ENCODE measurements at places on chromosomes 6 and 20.

GRCh38 chr6:126534401-126534800, 194.5 kb downstream of the CENPW start:
- DNase-seq: no peak

GRCh38 chr6:55445648-55446204, 118.5 kb downstream of the GFRAL start:
- no peak for DNase-seq

GRCh38 chr6:145257704-145258103, 477.6 kb downstream of the EPM2A start:
- no peak for DNase-seq

GRCh38 chr6:81813305-81813704, 60.8 kb upstream of the TENT5A start:
- no peak for DNase-seq

GRCh38 chr6:140372064-140372463, 997.6 kb upstream of the CITED2 start:
- DNase-seq: no peak

DNA sequence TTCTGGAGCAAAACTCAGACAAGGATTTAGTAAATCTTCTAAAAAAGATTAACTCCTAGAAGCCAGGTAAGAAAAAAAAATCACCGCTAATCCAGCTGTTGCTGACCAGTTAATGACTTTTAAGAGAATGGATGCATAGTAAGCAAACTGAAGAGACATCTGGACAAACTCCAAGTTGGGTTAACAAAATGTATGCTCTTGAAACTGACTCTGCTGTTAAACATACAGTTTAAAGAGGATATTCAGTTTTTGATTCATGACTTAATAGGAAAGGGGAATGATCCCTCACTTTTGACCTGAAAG, 70.4 kb downstream of the PLAGL1 start:
- no peak for DNase-seq

DNA sequence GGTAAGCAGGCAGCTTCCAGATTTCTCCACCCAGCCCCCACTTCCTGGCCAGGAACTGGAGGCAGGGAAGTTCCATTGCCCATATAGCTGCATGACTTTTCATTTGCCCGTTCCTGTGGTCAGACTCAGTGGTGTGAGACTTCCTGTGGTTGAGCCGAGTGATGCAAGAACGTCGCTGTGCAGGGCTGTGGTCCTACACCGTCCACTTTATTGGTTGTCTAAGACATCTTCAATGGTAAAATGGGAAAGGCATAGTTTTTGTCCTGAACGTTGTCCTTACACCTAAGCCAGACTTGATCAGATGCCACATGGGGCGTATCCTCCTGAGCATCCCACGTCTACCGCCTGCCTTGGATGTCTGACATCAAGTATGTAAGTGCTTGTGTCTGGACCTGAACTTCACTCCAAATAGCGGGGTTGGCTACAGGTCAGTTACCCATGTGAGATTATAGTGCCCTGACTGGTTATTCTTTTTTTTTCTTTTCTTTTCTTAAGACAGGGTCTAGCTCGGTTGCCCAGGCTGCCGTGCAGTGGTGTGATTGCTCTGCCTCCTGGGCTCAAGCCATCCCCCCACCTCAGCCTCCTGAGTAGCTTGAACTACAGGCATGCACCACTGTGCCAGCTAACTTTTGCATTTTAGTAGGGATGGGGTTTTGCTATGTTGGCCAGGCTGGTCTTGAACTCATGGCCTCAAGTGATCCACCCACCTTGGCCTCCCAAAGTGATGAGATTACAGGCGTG, 25.9 kb upstream of the GTSF1L start:
- peak; percentile 57 for DNase-seq

DNA sequence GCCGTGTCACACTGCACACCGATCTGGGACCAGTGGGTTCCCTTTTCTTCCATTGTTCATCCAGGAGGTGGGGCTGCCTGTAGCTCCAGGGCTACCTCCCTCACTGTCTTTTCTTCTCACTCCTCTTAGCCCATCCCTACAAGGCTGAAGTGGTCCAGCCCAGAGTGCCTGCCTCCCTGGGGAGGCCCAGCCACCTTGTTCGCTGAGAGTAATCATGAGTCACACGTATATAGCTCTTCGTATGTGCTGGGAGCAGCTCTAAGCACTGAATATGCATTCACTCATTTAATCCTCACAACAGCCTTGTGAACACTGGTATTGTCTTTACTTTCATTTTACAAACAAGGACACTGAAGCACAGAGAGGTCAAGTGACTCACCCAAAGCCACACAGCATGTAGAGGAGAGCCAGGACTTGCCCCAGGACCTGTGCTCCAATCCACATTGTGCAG, 14.7 kb upstream of the CCDC167 start:
- DNase-seq: no peak

GRCh38 chr6:15061180-15061641, 184.7 kb upstream of the JARID2 start:
- no peak for DNase-seq

DNA sequence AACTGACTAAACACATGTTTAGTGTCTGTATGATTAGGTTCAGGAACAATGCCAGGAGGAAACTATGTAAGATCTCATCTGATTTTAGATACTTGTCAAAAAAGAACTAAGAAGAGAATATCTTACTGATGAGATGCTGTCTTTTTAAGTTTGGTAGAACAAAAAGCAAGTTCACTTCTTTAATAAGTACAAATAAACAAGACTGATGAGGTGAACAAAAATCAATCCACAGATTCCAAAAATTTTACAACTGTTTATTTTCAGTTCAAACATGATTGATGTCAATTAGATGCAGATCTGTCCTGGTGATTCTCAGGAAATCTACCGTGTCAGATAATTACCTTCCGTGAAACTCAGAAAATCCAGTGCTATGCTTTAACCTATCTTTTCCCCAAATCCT, 24.9 kb downstream of the EPHA7 start:
- no peak for DNase-seq

DNA sequence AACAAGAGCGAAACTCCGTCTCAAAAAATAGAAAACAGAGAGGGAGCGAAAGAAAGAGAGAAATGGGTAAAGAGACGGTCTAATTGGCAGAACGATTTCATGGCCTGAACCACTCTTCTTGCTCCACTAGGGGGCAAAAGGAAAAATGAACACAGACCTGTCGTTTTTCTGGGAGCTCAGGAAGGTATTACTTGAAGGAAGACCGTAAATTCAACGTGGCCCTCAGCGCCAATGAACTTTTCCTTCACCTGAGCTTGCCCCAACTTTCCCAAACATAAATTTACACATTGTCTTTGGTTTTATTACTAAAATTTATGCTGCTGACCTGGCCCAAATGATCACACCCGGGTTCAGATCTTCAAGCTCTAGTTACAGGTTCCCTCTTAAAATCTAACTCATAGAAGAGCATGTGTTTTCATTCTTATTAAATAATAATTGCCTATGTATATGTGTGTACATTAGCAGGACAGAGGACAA, 67.3 kb downstream of the ATP9A start:
- DNase-seq: no peak

DNA sequence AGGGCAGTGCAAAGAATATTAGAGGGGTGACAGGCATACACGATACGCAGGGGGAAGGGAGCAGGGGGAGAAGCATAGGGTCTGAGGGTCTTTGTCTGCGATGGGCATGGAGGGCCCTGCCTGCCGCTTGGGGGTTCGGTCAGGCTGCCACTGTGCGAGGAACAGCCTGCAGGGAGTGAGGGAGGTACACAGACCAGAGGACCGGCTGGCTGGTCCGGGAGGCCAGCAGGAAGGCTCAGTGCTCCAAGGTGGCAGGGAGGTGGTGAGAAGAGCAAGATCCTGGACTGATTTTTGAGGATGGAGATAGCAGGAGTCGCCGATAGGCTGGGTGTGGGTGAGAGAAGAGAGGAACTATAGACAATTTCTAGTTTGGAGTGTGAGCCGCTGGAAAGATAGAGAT, 338.4 kb downstream of the ZFAND3 start:
- no peak for DNase-seq

DNA sequence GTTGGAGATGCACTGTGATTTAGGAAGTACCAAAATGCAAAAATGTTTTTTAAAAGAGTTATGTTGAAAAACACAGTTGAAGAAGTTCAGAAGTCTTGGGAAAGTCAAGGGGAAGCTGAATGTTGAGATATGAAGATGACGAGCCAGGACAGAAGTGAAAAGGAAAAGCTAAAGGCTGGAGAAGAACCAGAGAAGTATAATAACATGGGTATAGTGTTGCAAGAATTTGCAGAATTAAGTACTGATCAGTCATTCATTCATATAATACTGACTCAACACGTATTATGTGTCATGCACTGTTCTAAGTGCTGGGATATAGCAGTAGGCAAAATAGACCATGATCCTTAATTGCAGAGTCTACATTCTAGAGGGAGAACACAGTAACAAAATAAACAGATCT, 432.8 kb downstream of the CDC5L start:
- DNase-seq: no peak

DNA sequence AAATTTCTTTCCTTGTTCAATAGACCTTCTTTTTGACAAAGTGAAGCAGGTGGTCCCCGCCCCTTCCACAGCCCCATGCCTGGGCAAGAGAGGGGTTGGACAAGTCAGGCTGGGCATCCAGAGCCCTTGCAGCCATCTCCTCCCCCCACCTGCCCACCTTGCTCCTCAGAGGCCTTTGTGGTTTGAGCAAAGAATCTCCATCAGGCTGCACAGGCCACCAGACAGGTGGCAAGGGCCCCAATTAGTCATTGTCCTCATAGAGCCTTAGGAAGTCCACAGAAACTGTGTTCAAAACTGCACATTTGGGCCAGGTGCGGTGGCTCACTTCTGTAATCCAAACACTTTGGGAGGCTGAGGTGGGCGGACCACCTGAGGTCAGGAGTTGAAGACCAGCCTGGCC, 1.5 kb upstream of the MAPK13 start:
- DNase-seq: no peak

DNA sequence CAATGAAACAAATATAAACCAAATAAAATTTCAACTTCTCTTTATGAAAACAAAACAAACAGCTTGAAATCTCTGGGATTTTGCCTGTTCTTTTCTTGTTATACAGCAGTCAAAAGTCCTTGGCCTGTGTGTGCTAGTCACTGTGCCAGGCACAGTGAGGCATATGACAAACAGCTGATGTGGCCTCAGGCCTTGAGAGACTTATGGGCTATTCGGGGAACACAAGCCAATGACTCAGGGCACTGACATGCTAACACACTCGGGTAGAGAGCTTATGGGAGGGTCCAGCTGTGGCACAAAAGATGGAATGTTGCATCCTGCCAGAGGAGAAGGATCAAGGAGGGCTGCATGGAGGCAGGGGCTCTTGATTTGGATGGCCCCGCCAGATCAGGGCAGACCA, 95.4 kb upstream of the NKX2-2 start:
- no peak for DNase-seq

DNA sequence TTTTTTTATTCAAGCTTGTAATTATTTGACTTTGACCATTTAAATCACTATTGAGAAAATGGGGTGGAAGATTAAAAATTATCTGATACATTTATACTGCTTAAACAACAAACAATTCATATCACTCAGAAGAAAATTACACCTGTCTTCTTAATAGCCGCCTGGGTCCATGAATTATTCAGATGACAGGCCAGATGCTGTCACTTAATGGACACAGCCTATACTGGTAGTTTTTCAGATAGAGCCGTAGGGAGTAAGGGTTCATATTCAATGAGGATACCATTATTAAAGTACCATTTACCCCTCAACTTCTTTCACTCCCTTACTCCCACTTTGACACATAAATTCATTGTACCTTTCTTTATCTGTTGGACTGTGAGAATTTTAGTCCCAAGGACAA, 1193.4 kb upstream of the MAP3K7 start:
- no peak for DNase-seq

DNA sequence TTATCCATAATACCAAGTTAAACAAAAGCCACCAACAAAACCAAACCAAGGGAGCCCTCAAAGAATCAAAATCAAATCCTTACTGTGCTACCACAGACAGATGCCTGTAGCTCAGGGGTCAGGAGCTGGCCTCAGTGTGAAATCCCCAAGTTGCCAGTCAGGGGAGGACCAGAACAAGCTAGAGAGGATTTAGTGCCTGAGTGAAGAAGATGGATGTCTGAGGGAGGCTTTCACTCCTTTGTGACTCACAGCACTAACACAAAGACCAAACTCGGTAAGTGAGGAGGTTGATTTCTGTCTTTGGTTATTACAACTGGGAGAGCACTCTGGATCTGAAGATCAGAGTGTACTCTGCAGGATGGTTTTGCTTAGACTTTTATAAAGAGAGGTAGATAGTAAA, 189.9 kb upstream of the ZNF184 start:
- no peak for DNase-seq

GRCh38 chr6:170490259-170490658, 62.8 kb downstream of the PSMB1 start:
- no peak for DNase-seq

GRCh38 chr6:26155061-26155930, 68.1 kb downstream of the HFE start:
- no peak for DNase-seq

GRCh38 chr6:139230391-139230840, 61.4 kb downstream of the TXLNB start:
- no peak for DNase-seq

DNA sequence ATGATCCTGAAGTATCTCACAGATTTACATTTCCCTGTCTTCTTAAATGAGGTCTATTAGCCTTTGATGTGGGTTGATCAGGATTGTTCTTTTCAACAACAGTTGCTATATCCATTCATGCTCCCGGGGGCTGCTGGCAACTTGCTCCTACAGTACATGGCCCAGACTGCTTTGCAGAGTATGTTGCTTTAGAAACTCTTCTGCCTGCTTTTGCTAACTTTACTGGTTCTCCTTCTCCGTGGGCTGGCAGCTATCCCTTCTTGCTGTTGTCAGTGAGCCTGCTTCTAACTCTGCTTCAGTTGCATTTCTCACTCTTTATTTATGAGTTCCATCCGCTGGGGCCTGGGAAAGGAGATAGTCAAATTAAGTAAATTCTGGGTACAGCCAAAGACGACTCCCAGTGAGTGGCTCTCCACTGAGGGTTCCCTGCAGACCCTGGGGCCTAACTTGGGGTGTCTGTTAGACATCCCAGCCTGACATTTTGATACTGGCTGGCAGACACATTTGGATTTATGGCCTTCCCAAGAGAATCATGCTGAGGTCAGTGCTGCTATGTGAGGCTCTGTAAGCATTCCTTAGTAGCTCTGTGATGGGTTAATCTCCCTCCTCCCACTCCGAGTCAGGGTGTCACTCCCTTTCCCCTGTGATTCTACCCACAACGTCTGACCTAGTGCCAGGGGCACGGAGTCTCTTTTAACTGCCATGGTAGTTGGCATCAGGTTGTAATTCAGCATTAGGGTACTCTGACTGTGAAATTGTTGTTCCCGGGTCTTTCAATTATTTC, 73.6 kb downstream of the SLX4IP start:
- no peak for DNase-seq

DNA sequence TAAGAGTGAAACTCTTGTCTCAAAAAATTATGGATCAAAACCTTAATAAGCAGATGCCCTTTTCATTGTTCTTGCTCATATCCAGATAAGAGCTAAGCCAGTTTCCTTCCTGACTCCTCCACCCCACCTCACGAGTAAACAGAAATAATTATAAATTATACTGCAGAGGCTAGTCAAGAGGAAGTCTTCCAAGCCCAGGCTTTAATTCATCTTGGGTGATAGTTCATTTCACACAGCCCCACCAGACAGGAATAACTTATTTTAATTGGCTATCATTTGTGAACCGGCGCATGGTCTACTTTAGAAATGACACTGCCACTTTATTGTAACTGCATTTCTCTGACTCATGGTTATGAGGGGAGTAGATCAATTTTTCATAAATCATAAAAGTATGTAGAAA, 102.0 kb downstream of the BTBD3 start:
- DNase-seq: no peak

Data from stimulated activated naive CD8-positive, alpha-beta T cell treated with anti-CD3 and anti-CD28 coated beads, Interleukin-15, amount 100 ng/mL, for 72 hours (primary cell).